ENCODE measurements at places on chromosomes 3 and 15.
A peak's percentile ranks its signal among the peaks of the same experiment; 100 is the strongest.

DNA sequence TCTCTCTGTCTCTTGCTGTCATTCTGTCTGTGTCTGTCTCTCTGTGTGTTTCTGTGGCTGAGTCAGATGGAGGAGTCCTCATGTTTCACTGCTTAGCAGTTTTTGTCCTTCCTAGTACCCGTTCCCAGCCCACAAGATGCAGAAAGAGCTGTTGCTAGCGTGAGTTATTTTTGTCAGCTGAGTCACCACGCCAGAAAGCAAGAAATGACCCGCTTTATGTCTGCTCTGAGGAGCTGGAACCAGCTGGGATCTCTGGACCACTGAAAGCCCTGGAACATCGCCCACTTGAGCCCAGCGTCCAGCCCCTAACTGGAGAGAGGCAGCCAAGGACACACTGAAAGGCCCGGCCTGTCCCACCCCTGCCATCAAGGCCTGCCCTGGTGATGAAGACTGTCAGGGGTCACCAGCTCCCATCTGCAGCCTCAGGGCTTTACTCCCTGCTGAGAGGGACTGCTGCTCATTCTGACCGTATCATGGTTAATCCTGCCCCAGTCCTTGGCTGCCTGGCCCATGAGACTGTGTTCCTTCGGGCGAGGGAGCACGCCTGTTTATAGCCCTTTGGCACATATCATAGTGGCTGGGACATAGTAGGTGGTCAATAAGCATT lies 101.7 kb upstream of the TPM1 start:
- no peak for DNase-seq

GRCh38 chr3:181851063-181851462 lies 139.3 kb downstream of the SOX2 start:
- no peak for DNase-seq

DNA sequence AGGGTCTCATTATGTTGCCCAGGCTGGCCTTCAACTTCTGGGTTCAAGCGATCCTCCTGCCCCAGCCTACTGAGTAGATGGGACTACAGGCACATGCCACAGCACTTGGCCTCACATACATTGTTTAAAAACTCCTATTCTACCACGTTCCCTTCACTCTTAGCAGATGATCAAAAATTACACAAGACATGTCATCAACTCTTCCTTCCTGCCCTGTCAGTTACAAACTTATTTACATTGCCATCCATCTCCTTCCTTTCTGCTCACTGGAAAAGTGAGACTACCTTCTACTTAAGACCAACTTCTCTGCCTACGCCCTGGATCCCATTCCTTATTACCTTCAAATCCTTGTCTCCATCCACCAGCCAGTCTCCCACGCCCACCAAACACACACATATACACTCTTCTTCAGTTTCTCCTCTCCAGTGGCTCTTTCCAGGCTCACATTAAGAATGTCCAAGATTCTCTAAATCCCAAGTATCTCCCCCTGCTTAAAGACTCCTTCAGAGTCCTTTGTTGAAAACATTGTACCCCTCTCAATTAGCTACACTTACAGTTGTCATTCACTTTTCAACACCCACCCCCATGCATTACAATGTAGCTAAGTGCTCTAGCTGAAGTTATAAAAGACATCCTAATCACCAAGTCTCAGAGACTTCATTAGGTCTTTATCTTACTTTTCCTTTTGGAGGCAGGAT lies 4.3 kb downstream of the PEAK1 start:
- DNase-seq, result no peak

- DNase-seq, result peak; percentile 43
These were observed 238.4 kb upstream of the MDFIC2 start for GRCh38 chr3:70550723-70551319.

DNA sequence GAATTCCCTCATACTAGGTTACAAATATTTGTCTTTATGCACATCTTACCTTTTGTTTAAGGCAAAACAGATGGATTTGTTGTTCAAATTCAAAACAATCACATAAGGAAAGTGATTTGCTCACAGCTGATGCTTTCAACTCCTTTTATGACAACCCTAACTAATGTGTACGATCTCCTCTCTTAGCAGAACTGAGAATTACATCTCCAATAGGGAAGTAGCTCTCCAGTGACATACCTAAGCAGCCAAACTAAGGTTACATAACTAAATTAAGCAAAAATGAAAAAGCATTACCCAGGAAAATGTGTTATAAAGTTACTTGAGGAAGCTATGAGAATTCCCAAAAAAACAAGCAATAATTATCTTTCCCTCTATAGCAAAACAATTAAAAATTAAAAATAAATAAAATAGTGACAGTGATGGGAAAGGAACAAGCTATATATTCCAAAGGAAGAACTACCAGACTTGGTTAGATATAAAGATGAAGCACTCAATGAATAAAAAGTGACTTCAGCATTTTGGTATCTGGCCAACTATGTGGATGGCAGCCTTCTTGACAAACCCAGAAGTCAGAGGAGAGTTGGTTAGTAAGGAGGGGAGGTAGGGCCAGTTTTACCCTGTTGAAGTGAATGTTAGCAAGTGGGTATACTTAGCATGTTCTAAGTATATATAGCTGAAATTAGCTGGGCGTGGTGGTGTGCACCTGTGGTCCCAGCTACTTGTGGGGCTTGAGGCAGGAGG lies 32.4 kb downstream of the PEAK1 start:
- DNase-seq, result no peak

- no peak for DNase-seq
These were observed 8.1 kb downstream of the RMDN3 start for GRCh38 chr15:40746916-40747418.

Measured in T-helper 17 cell (primary cell).